Suppressor macrophage treated with lipopolysaccharide for 1 hour (primary cell): ENCODE measurements at places on chromosomes 2 and 18.

DNA sequence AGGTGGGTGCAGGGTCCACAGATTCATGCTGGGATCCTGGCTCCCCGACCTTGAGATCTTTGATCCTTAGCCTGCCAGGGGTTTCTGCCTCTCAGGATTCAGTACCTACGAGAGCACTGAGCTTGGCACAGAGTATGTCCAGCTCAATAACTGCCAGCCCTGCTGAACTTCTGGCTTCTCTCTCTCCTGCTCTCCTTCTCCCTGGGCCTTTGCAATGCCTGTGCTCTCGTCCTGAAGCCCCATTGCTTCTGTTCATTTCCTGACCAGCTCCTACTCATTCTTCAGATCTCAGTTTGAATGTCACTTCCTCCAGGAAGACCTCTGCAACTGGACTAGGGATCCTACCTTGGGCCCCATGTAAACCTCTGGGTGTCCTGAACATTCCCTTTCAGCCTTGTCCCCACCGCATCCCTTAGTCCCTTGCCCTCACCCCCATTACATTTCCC lies 113.8 kb upstream of the HAAO start:
- DNase-seq = no peak

GRCh38 chr2:217225596-217225995 lies 365.7 kb upstream of the TNP1 start:
- DNase-seq = no peak

GRCh38 chr2:11495844-11496681 lies 30.1 kb upstream of the E2F6 start:
- peak; percentile 25 for DNase-seq

GRCh38 chr2:128550389-128550788 lies 231.7 kb upstream of the HS6ST1 start:
- DNase-seq = no peak

DNA sequence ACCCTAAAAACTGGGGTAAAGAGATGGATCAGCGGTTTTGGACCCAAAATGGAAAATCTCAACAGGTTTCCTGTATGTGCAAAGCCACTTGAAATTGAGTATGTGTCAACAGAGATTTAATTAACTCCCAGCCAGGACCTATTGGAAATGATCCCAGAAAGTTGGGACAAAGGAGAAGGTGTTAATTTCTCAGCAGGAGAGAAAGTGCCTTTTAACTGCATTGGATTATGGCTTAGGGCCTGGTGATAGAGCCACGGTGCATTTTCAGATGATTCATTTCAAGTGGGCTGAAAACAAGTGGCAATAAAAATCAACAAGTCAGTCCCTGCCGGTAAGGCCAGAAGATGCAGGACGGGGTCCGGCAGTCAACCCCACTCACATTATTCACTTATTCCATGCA lies 80.2 kb upstream of the BCL11A start:
- no peak for DNase-seq

- no peak for DNase-seq
Observed at GRCh38 chr2:29189052-29189451, 73.8 kb downstream of the CLIP4 start.

GRCh38 chr2:190043441-190043840 lies 19.1 kb downstream of the MSTN start:
- DNase-seq = no peak

GRCh38 chr2:26477126-26477910 lies 606 bp downstream of the OTOF start:
- peak; percentile 27 for DNase-seq

- DNase-seq = no peak
Observed at GRCh38 chr2:176103742-176104315, 3.3 kb upstream of the HOXD11 start.

DNA sequence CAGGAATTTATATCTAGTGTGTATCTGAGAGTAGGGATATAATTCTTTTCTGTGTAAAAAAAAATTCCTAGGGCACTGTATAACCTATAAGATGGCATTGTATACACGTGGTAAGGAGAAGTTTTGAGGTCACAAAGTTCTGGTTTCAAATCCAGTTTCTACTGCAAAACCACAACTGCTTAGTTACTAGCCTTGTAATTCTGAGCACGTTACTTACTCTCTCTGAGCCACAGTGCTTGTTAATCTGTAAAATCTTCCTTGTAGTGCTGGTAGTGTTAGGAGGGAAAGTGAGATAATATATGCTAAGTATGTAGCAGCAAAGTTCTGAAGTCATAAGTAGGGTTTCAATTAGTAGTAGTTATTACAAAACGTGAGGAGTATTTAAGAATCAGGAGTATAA lies 175.4 kb downstream of the SATB2 start:
- no peak for DNase-seq

- DNase-seq = no peak
Observed at GRCh38 chr18:56200381-56200911, 437.9 kb downstream of the TXNL1 start.

DNA sequence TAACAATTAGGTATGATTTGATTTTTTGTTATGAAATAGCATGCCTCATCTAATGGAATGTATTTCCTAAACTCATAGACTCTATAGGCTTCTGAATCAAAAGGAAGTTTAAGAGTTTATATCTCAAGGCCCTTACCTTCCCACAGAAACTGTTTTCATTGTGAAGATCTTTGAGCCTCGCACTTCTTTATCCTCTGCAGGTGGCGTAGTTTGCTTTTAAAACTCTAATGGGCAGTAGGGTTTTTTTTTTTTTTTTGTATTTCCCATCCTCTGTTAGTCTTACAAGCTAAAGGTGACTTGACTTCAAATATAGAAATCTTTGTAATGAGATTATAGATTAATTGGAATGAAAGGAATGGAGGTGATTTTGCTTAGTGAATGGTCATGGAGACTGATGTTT lies 28.3 kb downstream of the DYNC2LI1 start:
- no peak for DNase-seq

- DNase-seq = no peak
Observed at GRCh38 chr2:176136374-176137251, 7.1 kb downstream of the HOXD8 start.

DNA sequence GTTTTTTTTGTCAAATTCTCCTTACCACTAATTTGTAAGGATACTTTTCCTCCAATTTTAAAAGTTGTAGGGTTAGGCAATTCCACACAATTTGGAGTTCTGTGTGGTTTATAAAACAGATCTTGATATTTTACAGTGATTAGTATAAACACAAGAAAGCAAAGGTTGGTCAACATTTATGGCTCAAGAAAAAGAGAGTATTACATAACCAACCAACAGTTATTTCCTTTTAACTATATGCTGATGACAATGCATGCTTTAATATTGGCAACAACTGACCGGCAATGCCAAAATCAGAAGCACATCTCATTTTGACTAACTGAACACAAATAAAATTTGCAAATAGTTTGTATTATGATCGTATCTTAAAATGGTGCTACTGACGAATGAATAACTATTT lies 137.2 kb downstream of the CDH2 start:
- no peak for DNase-seq

DNA sequence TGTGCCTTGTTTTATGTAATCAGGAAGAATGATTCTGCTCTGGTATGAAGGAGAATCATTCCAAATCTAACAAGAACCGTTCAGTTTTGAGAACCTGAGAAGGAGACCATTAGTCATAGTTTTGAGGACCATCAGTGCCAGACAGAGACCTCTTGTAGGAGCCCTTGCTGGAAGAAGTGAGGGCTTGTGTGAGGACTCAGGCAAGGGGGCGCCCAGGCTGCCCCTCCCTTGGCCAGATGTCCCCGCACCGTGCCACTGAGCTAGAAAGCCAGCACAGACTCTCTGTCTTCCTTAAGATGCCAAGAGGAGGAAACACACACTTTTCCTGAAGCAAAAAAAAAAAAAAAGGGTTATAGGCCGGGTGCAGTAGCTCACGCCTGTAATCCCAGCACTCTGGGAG lies 55.7 kb upstream of the SLC39A10 start:
- no peak for DNase-seq

DNA sequence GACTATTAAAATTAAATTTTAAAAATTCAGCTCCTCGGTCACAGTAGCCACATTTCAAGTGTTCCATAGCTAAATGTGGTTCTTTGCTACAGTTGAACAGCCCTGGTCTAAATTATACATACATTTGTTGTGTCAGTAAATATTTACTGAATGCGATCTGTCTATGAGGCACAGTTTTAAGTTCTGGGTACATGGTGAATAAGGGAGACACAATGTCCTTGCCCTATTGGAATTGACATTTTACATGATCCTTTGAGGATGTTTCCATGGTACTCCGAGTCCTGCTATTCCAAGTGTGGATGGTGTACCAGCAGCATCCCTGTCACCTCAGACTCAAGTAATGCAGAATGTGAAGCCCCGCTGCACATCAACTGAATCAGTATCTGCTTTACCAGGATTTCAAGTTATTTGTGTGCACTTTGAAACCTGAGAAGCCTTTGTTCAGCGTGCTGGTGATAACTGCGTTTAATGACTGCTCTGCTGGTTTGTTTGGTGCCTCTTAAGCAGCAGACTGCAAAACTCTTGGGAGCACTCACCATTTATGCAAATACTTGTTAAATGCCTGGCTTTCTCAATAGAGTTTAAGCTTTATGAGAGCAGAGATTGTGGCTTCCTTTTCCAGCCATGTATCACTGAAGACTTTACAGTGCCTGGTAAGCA lies 1.5 kb downstream of the GALNT1 start:
- DNase-seq = no peak

DNA sequence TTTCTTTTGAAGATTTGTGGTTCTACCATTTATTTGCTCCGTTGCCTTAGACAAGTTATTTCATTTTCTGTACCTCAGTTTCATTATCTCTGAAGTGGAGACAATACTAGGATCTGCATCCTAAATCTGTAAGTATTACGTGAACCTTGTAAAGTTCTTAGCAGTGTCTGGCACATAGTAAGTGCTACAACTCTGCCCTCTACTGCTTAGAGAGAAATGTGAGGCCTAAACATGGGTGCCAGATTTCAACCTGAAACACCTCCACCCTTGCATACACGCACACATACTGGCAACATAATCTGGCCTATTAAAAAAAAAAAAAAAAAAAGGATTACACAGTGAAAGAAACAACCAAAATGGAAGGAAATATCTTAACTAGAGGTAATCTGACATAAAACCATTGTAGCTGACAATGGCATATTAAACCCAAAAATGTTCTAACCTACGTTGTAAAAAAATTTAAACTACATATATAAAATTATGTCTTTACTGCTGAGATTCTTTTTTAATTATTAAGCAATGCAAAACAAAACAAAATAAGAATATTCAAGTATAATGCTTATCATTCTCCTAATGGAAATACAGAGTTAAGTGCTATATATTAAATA lies 132.6 kb downstream of the MAP2 start:
- DNase-seq = peak; percentile 57

GRCh38 chr2:142588269-142588668 lies 289.2 kb upstream of the KYNU start:
- DNase-seq = no peak

DNA sequence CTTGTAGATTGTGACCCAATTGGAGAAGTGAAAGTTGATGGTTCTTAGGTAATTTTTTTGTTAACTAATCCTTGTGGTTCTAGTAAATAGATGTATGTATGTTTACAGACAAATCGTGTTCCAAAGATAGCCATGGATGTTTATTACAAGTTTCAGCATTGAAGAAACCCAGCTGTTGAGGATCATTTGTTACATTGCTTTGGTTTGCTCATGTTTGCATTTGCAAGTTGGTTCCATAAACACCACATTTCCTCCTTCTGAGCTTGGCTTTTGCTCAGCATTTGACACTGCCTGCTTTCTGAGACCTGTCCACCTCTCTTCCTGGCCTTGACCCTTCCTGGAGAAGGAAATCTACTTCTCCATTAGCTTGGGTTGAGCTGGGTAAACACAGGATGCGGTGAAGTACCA lies 1.8 kb upstream of the CCDC68 start:
- peak; percentile 30 for DNase-seq

DNA sequence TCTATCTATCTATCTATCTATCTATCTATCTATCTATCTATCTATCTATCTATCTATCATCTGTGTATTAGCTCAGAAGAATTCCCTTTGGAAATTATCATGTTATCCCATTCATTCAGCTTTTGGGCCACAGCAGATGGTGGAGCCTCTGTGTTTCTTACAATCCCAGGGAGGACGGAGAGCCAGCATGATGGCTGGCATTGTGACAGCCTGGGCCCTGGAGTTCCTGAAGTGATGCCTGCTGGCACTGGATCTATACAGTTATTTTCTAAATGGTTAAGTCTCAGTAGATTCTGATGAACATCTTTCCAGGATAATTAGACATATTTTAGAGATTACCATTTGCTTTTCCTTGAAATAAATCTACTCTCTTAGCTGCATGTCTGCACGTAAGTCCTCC lies 385.4 kb upstream of the NXPH2 start:
- DNase-seq = no peak

- DNase-seq = no peak
Observed at GRCh38 chr2:233289648-233290047, 18.0 kb upstream of the SAG start.

DNA sequence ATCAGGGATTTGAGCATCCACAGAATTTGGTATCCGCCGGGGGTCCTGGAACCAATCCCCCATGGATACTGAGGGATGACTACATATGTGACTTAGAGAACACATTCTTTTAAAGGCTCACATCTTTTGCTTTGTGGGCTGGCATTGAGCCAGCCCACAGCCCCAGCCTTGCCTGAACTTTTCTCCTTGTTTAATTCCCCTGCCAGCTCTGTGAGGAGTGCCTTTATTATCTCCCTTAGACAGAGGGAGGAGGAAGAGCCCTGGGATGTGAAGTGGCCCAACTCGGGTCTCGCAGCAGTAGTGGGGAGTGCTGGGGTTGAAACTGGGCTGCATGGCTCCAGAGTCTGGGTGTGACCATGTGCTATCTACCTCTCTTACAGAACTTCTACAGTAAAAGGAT lies 7.6 kb downstream of the TTC39C start:
- no peak for DNase-seq

DNA sequence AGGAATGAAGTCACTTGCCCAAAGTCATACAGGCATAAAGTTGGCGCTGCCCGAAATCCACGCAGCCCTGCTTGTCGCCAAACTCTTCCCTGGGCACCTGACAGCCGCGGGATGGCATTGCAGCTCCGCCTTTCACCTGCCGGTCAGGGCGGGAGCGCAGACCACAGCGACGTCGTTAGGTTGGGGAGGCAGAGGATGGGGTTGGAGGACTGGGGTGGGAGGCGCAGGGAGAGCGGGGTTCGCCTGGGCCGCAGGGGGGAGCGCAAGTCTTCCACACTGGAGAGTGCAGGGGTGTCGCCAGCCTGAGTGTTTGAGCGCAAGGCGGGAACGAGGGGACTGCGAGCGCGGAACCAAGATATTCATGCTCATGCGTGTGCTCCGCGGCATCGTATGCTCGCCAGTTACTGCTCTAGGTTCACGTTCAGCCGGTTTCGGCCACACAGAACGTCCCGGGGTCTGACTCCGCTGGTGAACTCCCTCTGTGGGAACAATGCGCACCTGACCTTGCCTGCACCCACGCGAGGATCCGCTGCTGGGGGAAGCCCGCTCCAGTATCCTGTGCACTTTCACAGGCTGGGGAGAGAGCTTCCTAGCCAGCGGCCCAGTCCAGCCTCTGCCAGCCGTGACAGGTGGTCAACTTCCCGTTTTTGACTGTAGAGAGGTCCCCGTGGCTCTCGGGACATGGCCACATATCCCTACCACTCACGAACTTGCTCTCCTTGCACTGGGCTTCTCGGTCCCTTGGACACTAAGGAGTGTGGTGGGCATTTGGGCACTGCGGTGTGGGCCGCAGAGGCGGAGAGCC lies 767 bp upstream of the NPPC start:
- DNase-seq = peak; percentile 23
